ENCODE measurements at places on chromosomes 7 and 10.

GRCh38 chr7:95730493-95731280 lies 41.7 kb upstream of the DYNC1I1 start:
- DNase-seq: no peak

GRCh38 chr10:121615435-121615793 lies 17.2 kb upstream of the FGFR2 start:
- no peak for DNase-seq

DNA sequence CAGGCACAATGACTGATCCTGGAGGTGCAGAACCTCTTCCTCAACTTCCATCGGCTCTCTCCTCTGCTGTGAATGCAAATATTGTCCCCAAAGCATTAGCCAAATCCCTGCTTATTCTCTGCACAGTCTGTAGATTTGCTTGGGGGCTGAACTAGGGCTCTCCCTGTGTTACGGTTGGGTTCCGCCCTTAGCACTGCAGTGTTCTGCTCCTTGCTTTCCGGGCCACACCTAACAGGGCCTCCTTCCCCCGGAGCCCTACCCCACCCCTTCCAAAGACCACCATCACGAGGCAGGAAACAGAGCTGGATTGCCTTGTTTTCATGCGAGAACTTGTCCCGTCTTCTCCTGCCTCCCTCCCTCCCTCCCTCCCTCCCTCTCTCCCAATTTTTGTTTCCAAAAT lies 36.6 kb downstream of the SLC25A28 start:
- no peak for DNase-seq

- DNase-seq: no peak
Measured at GRCh38 chr7:152512706-152513105, 76.9 kb upstream of the KMT2C start.

DNA sequence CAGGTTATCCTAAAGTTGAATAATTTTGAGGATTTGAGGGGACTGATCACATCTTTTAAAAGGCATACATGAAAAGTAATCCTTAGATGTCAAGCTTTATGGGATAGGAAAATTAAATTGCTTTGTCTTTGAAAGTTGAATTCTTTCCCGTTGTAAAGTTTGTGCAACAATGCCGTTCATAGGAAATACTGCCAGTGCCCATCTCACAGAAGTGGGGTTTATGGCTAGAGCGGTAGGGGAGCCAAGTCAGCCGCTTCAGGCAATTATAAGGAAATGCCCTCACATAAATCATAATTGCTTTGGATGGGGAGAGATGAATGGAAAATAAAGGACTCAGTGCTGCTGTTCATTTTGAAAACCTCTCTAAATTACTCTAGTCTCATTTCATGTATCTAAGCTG lies 18.1 kb downstream of the CDC123 start:
- no peak for DNase-seq

DNA sequence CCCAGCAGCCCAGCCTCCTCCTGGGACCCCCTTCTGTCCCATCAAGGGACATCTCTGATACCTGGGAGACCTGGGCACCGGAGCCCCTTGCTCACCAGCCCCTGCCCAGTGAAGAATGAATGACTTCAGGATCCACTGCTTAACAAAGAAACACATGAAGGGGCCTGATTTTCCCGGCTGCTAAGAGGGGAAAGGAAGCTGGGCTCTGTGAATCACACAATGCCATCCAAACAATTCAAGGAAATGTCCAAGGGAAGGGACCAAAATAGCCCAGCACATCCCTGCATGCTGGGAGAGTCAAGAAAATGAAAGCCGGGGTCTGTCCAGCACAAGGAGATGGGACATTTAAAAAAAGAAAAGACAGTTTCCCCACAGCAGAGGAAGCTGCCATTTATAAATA lies 128.7 kb upstream of the JCAD start:
- no peak for DNase-seq

DNA sequence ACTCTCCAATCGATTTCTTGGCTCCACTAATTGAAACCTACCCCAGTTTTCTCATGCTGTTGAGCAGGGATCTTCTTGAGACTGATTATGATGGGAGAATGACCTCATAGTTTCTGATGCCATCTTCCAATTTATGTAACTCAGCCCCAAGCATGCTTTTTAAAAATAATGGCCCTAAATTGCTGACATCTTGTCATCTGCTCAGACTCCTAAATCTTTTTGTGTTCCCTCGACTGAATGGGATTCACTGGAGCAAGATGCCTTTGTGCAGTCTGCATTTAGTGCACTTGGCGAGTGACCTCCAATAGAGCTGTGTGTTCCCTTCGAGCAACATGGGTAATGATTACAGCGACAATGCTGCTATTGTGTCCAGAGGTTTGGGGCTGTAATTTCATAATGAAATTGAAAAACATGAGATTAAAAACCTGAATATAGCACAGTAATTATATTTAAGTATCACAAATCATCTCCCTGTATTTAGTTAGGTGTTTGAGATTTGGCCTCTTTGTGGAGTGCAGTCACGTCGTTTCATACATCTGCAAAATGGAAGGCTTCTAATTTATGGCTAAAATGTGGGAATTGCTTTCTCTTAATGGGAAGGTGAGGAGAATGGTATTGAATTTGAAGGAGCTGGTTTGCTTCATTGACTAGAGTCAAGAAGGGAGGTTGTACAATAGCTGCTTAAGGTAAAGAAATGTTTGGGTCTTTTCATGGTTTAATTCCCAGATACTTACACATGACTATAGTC lies 192.9 kb downstream of the AUTS2 start:
- DNase-seq: no peak
